ENCODE measurements at places on chromosomes 6 and 20.

GRCh38 chr6:3325210-3325609 is 66.5 kb downstream of the PSMG4 start:
- DNase-seq = no peak

GRCh38 chr20:10647471-10647870 is 26.3 kb downstream of the JAG1 start:
- no peak for DNase-seq

DNA sequence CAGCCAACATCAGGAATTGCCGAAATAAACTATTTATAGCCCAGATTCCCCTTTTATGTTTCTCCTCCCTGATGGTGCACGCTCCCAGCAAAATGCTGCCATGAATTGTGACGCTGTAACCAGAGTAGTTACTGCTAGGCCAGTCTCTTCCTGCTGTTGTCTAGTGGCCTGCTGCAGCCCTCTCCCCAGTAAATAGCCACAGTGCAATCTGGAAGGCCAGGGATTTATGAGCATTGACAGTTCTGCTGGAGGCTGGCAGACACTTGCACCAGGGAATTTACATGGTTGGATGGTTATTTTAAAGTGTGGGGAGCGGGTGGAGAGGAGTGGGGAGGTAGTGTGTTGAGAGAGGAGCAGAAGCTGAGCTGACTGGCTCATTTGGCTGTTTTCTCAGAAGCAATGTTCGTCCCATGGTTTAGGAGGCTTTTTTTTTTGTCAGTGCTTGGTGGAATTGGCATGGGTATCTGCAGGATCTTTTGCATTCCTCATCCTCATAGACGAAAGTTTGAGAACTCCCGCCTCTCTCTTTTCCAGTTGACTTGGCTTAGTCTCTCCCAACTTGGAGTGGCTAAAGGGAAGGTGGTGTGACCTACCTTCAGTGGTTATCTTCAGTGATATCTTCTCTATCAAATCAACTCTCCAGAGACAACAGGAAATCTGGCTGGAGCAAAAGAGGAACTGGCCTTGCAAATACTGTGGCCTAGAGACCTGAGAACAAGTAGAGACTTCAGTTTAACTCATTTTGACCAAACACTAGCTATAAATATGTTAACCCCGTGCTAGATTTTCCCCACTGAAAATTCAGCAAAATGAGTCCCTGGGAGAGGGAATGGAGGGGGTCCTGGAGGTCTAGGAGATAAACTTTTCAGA is 99.3 kb upstream of the VSTM2L start:
- DNase-seq = no peak

DNA sequence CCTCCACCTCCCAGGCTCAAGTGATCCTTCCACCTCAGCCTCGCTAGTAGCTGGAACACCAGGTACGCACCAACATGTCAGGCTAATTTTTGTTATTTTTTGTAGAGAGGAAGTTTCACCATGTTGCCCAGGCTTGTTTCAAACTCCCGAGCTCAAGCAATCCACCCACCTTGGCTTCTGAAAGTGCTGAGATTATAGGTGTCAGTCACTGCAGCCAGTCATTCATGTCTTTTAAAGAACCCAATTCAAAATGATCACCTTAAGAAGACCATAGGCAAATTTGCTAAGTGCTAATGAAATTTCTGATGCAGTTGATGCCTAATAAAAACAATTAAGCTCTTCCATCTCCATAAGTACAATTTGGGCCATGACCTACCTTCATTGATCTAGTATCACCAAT is 2.6 kb upstream of the VNN2 start:
- no peak for DNase-seq

GRCh38 chr6:9783567-9783966 is 631.3 kb downstream of the TFAP2A start:
- no peak for DNase-seq

DNA sequence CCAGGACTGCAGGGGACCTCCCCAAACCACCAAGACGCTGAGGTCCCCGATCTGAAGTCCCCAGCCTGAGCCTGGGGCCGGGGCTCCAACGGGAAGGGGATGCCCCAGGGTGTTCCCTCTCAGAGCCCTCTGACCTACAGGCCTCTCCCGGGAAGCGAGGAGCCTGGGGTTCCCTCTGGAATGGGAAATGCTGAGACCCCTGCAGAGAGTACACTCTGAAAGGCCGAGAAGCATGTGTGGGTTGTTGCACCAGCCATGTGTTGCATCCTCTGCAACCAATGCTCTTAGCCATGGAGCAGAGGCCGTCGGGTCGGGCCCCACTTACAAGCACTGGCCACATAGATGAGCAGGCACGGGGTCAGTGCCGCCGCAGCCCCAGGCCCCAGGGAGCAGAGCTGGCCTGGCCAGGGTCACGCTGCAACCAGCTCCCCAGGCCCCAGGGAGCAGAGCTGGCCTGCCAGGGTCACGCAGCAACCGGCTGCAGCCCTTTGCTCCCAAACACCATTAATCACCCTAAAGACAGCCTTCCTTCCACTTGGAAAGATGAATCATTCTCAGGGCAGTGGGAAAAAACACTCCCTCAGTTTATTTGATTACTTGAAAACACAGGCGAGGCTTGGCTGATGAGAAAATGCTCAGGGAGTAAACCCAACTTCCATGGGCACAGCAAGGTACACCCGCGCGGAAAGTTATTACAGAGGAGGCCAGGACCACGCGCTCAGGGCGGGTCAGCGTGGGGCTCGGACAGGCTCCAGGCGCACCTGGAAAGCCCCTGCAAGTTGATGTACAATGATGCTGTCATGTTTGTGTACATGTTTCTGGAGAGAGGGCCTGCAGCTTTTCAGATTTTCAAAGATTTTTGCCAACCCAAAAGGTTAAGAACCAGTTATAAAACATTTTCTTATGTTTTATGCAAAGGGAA is 78.0 kb upstream of the AFDN start:
- no peak for DNase-seq

Data from esophagus squamous epithelium (tissue), 5 donors.